Naive thymus-derived CD8-positive, alpha-beta T cell (primary cell): ENCODE measurements at places on chromosomes 7 and 10.

DNA sequence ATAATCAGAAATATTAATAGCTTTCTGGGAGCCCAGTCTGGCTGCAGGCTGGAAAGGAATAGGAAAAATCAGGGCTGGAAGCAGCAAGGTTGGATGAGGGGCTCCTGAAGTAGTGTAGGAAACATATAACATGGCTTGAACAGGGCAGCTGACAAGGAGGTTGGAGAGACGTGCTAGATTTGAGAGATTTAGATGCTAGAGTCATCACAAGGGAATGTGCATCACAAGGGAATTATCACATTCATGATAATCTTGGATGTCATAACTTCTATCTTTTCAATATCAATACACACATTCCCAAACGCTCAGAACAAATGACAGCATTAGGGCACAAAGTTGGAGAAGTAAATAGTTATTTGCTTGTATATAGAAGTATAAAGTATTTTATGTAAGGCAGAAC is 120.9 kb upstream of the EGFR start:
- DNase-seq = no peak

DNA sequence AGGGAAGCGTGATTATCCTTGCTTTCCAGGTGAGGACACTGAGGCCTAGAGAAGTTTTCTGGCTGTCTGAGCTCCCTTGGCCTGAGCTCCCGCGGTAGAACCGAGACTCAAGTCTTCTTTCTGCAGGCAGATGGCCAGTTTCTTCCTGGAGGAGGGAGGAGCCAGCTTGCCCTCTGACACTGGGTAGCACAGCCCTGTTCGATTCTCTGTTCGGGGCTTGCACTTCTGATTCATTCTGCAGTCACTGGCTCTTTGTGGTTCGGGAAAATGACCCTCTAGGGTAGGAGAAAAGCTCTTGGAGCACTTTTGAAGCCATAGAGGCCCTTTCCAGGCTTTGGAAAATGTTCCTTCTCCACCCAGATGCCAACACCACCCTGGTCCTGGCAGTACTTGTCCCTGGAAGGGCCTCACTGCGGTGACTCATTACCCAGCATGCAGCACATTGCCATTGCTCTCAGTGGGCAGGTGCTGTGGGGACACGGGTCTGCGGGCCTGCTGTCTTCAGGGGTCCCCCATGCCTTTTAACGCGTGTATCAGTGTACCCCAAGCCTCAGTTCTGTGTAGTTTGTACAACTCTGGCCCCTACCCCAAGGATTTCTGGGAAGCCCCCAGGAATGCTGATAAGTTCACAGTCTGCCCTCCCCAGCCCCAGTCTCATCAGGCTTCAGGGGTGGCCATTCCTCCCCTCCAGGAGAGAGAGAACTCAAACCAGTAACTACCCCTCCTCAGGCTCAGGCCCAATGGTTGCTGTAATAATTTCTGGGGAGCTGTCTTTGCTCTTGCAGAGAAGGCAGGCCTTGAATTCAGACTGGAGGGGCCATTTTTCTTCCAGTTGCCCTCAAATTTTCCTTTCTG is 11.9 kb downstream of the CHST3 start:
- DNase-seq = no peak

DNA sequence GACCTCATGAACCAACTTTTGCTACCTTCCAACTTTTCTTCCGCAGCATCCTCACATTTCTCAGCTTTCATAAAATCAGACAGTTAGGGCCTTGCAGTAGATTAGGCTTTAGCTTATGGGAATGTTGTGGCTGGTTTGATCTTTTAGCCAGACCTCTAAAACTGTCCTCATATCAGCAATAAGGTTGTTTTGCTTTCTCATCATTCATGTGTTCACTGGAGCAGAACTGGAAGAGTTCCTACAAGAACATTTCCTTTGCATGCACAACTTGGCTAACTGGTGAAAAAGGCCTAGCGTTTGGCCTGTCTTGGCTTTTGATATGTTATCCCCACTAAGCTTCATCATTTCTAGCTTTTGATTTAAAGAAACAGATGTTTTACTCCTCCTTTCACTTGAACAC is 130.0 kb upstream of the LRRTM3 start:
- no peak for DNase-seq

DNA sequence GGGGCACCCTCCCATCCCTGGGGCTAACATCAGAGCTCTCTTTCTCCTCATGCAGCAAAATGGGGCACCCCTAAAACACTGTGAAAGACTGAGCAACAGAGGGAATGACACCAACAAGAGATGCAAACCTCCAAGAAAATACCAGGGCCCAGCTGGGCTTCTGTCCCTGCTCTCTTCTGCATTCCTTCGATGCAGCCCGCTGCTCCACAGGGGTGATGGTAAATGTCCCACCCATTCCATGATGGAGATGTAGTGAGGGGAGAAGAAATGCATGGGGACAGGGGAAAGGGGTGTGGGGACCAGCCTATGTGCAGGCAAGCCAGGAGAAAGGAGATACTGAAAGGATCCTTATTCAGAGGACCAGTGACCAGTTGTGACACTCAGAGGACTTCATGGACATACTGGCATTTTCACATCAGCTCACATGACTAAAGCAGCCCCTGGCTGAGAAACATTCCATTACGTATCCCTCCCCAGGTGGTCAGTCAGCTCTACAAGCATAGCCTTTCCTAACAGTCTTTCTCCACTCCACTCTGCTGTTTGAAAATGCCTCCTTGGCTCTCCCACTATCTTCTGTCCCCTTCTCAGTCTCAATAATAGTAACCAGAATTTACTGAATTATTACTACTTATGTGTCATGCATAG is 13.3 kb downstream of the SORBS1 start:
- DNase-seq = no peak

DNA sequence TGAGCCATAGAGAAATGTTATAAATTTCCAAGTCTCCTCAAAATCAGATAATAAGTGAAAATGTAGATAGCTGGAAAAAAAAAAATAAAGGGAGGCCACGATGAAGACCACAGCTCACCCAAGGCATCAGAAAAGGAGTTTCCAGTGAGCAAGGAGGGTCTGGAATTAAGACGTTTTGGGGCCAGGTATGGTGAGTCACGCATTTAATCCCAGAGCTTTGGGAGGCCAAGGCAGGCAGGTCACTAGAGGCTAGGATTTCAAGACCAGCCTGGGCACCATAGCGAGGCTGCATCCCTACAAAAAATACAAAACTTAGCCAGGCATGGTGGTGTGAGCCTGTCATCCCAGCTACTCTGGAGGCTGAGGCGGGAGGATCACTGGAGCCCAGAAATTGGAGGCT is 65.5 kb downstream of the ASB13 start:
- DNase-seq = no peak

DNA sequence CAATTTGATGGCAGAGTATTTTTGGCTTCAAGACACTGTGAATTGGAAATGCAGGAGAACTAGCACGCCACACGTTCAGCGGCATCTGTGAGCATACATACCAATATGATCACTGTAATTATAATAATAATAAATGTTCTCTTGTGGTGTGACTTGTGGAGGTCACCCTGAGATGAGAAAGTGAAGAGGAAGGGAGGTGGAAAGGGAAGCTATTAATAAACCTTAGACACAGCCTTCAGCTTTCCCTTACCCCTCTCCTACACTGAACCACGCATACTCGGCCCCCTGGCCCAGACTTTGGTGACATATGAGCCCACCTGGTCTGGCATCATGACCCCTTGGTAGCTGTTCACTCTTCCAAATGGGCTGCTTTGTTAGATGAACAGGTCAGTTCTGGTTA is 139.1 kb downstream of the SORCS3 start:
- DNase-seq = no peak

DNA sequence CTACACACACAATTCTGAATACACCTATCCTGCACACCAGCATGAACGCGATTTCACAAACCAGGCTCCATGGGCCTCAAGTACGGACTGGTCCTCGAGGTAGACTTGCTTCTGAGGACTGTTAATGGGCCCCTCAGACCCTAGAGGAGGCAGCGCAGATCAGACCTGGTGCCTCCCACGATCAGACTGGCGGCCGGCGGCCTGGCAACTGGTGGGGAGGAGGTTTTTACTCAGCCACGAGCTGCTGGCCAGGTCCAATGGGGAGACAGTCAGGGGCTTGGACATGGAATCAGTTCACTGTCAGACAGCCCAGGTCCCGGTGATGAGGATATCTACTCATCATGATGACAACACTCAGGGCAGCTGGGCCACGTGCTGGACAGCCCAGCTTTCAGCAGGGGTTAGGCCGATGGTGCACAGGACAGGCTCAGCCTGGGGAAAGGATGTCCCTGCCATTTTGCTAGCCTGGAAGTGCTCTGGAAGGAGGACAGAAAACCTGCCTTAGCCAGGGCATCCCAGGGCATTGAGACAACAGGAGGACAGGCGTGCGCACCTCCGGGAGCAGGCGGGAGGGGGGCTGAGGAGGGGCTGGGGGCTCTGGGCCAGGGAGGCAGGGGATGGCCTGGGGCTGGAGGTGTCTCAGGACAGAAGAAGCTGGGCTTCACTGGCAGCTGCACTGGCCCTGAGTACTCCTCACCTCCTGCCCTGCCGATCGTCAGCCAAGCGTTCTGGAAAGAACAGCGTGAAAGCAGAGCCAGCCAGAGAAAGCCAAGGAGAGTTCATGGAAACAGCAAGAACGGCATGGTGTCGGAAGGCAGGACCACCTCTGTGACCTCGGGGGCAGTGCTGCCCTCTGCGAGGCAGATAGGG is 48.0 kb upstream of the RASGEF1A start:
- DNase-seq = no peak

DNA sequence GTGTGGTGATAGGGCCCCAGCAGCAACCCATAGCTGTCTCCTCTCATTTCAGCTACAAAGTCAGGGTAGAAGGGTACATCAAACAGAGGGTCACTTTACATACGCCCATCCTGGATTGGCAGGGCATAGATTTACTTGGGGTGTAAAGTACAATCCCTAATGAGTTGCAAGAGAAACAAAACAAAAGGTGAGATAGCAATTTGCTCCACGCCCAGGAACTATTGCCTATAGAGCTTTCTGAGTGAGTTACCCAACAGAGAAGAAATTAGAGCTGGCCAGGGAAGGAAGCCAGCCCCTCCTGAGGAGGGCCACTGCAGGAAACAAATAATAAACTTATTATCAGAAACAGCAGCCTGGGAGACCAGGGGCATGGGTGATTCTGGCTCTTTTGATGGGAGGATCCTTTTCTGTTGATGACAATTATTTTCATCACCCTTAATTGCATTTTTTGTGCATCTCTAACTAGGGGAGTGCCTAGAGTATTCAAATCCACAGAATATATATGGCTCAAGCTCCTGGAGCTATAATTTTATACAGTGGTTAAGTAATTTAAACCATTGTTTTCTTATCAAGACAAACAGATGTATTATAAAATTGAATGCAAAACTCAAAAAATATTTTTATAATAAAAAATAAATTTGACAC is 47.4 kb downstream of the SLC26A5 start:
- no peak for DNase-seq

- DNase-seq = no peak
These were observed 79.8 kb upstream of the GHITM start for GRCh38 chr10:84059526-84059925.

DNA sequence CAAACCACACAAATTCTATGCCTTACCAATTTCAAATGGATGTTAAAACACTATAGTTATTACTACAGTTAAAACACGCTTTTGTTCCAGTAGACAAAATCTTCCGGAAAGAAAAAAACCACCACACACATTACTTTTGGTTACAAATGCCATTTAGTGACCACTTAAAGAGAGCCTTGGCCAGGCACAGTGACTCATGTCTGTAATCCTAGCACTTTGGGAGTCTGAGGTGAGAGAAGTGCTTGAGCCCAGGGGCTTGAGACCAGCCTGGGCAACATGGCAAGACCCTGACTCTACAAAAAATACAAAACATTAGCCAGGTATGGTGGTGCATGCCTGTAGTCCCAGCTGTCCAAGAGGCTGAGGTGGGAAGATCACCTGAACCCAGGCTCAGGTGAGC is 7.2 kb downstream of the TNPO3 start:
- no peak for DNase-seq

DNA sequence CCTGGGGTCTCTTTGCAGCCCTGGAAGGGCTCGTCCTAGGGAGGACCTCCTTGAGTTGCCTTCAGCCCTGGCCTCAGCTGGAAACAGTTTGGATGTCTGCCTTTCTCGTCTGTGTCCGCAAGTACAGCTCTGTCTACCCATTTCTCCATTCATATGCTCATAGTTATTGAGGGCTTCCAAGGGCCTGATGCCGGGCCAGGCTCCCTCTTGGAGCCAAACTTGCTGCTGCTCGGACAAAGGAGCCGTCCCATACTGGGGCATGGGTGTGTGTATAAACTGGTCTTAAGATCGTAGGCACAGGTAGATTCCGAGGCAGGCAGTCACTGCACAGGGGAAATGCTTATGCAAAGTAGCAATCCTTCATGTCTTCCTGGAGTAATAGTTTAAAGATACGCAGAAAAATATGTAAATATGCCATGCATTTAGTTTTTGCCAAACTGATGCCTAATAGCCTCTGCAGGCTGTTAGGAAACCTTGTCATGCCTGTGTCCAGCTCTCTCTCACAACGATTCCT is 117.0 kb upstream of the BTBD16 start:
- DNase-seq = no peak

DNA sequence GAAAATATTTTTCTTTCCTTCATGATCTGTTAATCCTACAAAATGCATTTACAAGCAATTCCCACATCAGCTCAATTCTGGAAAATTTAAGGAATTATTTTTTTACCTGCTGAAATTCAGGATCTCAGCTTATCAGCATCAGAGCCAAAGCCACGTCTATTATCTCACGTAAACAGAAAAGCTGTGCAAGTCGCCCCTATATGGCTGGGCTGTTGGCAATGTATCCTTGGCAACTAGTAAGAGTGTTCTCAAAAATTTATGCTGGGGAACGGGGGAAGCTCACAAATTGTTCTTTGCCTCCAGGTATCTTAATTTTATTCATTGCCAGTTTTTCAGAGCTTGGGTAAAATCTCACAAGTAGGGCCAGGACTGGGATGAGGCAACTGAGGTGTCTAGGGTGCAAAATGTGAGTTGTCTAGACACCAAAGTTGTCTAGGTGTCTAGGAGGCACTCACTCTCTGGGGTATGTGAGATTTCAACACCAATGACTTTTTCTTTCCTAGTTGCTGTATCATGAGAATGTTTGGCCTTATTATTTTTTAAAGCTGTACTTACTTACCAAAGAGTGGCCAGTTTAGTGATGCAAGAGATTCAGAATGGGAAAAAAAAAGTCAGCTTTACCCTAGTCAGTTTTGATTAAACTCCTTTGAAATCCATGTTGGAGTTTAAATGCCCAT is 5.1 kb downstream of the GSTO2 start:
- DNase-seq = no peak

GRCh38 chr7:111789870-111790269 is 227.6 kb upstream of the IMMP2L start:
- DNase-seq = no peak

GRCh38 chr10:99598781-99599509 is 21.3 kb downstream of the SLC25A28 start:
- DNase-seq = no peak
